B cell (primary cell): ENCODE measurements at places on chromosomes 3 and 15. TPM values are rescaled to one million over a fixed set of nuclear protein-coding genes. Genes with fewer than 3 reads are reported as not detected.

Gene SH2D7
- not detected in 2 replicates for polyA plus RNA-seq

GRCh38 chr15:101446518-101447167 lies 42.9 kb downstream of the PCSK6 start:
- peaks cover 4% of the 10 kb centered on the region for H3K27me3 ChIP-seq
- no peak overlapping the region for H3K27ac ChIP-seq
- H3K4me1 ChIP-seq: peaks cover 6% of the 10 kb centered on the region
- no peaks in the 10 kb centered on the region for H3K36me3 ChIP-seq

GRCh38 chr3:194486540-194487288 lies at the start of gene ATP13A3:
Gene ATP13A3 (minus strand): TSS chr3:194487002. CDS start chr3:194462190, 24,812 bp downstream.
- DNase-seq: peak; percentile 95
- no peaks in the 10 kb centered on the region for H3K27me3 ChIP-seq
- peak within 1 kb of the TSS; percentile 71 for H3K27ac ChIP-seq
- H3K4me1 ChIP-seq: peaks cover 50% of the 10 kb centered on the region
- H3K36me3 ChIP-seq: peaks cover 2% of the 10 kb centered on the region

DNA sequence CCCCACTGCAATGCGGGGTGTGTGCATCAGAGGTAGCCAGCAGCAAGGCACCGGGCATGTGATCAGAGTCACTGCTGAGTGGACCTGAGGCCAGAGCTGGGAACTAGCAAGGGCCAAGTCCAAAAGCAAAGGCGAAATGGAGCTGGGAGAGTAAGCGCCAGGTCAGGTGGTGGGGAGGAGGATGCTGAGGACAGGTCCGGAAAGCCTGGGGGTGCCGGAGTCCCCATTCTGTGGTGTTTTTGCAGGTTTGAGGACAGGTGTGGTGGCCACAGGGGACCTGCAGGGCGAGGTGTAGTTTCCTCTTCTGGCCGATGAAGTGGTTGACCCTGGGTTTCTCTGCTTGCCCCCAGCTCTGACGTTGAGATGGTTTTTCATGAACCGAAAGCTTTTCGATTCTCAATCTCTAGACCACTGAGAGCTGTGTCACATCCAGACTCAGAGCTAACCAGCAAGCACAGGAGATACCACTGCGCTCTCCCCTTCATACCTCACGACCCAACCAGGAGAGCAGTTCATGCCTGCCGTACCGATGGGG lies 35.0 kb upstream of the HES1 start:
- H3K27ac ChIP-seq: peak overlapping the region; percentile 37
- H3K4me3 ChIP-seq: peak overlapping the region; percentile 30
- no peaks in the 10 kb centered on the region for H3K36me3 ChIP-seq
- peak; percentile 71 for DNase-seq

- H3K4me3 ChIP-seq: no peak overlapping the region
- H3K4me1 ChIP-seq: no peaks in the 10 kb centered on the region
- no peaks in the 10 kb centered on the region for H3K27me3 ChIP-seq
- DNase-seq: no peak
Observed at GRCh38 chr3:56042326-56042951, 425.8 kb downstream of the ERC2 start.

GRCh38 chr15:70852501-70853317 lies 1.2 kb downstream of the LARP6 start:
- no peaks in the 10 kb centered on the region for H3K27me3 ChIP-seq
- DNase-seq: no peak
- H3K36me3 ChIP-seq: no peaks in the 10 kb centered on the region
- H3K4me1 ChIP-seq: peaks cover 9% of the 10 kb centered on the region
- no peak overlapping the region for H3K4me3 ChIP-seq

DNA sequence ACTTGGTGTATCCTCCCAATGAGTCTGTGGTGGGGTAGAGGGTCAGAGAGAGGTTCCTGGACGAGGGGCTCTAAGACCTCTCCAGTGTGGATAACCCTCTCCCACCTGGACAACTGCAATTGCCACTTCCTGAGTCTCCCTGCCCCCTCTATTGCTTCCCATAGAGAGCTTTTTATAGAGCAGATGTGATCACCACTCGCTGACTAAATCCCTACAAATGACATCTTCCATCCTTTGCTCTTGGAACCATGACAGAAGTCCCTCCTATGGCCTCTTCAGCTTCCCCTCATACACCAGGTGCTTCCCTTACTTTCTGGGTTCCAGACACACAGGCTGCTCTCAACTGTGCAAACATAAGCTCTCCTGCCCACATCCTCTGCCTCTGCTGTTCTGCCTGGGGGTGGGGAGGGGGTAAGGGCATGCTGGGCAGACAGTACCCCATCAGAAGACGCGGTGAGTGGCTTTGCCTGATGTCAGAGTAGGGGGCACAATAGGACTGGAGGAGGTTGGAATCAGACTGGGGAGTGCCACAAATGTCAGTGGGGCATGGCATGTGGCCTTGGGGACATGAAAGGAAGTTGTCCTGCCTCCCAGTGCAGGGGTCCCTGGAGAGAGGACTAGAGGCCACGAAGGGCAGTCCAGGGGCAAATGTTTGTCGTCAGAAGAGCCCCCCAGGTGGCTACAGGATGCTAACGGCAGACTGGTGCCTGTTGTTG lies 15.2 kb downstream of the ITIH3 start:
- H3K27me3 ChIP-seq: no peaks in the 10 kb centered on the region
- H3K36me3 ChIP-seq: no peaks in the 10 kb centered on the region
- H3K27ac ChIP-seq: no peak overlapping the region
- DNase-seq: no peak
- H3K4me3 ChIP-seq: no peak overlapping the region

DNA sequence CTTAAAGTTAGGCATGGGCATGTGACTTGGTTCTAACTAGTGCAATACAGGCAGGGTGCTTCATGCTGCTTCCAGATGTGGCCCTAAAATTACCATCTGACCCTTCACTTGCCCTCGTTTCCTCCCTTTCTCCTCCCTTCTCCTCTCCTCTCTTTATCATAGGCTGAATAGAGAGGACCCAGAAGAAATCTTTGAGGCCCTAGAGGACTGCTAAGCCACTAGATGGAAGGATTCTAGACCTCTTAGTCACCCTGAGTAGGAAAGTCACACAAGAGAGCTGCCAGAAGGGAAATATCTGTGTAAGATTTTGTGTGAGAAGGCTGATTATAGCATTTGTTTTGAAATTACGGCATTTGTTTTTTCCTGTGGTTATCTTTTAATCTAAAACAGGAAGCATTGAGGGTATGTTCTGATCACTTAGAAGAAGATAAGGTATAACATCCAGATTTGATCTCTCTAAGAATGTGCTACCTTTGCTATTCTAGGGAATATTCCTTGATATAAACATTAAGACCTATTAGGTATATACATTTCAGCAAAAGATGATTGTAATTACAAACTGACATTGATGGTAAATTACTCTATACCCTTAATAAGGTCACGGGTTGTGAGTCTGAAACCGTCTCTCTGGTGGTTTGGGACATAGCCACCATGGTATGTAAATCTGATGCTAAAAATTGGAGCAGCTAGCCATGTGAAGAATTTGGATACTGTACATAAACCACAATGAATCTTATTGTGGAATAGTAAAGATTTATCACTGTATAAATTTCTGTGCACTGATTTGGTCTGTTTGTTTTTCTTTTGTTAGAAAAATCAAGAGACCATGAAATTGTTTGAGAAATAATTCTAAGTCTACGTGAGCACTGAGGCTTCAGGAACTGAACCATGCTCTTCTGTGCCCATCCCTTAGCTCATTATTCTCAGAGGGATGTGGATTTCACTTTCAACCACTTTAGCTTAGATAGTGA lies 84.1 kb downstream of the TP63 start:
- no peaks in the 10 kb centered on the region for H3K36me3 ChIP-seq
- H3K27ac ChIP-seq: no peak overlapping the region
- no peaks in the 10 kb centered on the region for H3K4me1 ChIP-seq
- no peak overlapping the region for H3K4me3 ChIP-seq
- no peak for DNase-seq
- no peaks in the 10 kb centered on the region for H3K27me3 ChIP-seq

Gene ACY1
- polyA plus RNA-seq: 26.2 and 26.6 TPM in 2 replicates

GRCh38 chr3:34387826-34388564 lies 589.6 kb downstream of the PDCD6IP start:
- no peaks in the 10 kb centered on the region for H3K27me3 ChIP-seq
- no peak overlapping the region for H3K4me3 ChIP-seq
- no peak for DNase-seq
- no peaks in the 10 kb centered on the region for H3K36me3 ChIP-seq
- H3K27ac ChIP-seq: no peak overlapping the region

- peaks cover 69% of the 10 kb centered on the region for H3K4me1 ChIP-seq
- DNase-seq: peak; percentile 34
- peak overlapping the region; percentile 86 for H3K27ac ChIP-seq
- H3K4me3 ChIP-seq: peak overlapping the region; percentile 83
Observed at GRCh38 chr15:88623061-88623460, 1.9 kb downstream of the AEN start.

DNA sequence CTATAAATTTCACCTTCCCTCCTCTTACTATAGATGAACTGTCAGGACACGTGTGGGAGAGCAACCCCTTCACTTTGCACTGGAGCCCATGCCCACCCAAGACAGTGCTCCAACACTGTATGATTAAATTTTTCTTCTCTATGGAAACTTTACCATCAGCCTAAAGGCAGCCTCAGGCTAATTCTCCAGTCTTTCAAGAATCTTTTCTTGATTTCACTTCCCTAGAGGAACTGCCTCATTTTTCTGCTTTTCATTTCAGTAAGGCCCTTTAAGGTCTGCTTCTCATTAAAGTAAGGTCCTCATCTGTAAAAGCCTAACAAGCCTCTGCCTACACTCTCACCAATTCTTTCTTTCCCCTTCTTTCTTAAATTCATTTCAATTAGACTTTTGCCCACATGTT lies 137.3 kb downstream of the KCNMB2 start:
- no peaks in the 10 kb centered on the region for H3K4me1 ChIP-seq
- H3K36me3 ChIP-seq: no peaks in the 10 kb centered on the region
- no peak overlapping the region for H3K27ac ChIP-seq
- DNase-seq: no peak

DNA sequence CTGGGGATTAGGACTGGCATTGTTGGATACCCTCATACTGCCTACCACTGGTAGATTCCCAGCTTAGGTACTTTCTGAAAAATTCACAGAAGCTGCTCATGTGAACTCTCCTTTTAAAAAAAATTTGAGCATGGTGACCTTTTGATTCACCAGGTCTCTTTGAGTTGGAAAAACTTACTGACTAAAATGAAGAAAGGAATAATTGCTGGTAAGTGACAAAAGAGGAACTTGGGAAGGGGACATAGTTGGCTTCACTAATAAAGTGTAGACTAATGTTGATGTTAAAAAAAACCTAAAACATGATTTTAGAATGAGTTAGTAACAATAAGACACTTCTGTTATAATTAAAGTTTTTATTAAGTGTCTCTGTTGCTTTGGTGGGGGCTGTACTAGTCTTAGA lies 8.6 kb downstream of the VPS8 start:
- no peak overlapping the region for H3K27ac ChIP-seq
- H3K27me3 ChIP-seq: no peaks in the 10 kb centered on the region
- no peak for DNase-seq

Gene KBTBD8
- polyA plus RNA-seq: 31.6 and 48.8 TPM in 2 replicates

- no peak for DNase-seq
- no peaks in the 10 kb centered on the region for H3K36me3 ChIP-seq
- peaks cover 13% of the 10 kb centered on the region for H3K4me1 ChIP-seq
- peaks cover 16% of the 10 kb centered on the region for H3K27me3 ChIP-seq
- H3K27ac ChIP-seq: no peak overlapping the region
Observed at GRCh38 chr3:197006860-197007259, 22.8 kb downstream of the MELTF start.

GRCh38 chr3:40869013-40869412 lies 330.3 kb upstream of the CTNNB1 start:
- H3K36me3 ChIP-seq: no peaks in the 10 kb centered on the region
- no peaks in the 10 kb centered on the region for H3K27me3 ChIP-seq
- no peak for DNase-seq
- no peak overlapping the region for H3K4me3 ChIP-seq

Gene ITGB5
- 0.15 and 0.76 TPM in 2 replicates for polyA plus RNA-seq

GRCh38 chr15:49810720-49811119 lies 189.9 kb downstream of the DTWD1 start:
- no peak for DNase-seq
- H3K27ac ChIP-seq: no peak overlapping the region
- H3K36me3 ChIP-seq: no peaks in the 10 kb centered on the region
- H3K4me3 ChIP-seq: no peak overlapping the region
- no peaks in the 10 kb centered on the region for H3K27me3 ChIP-seq
- H3K4me1 ChIP-seq: no peaks in the 10 kb centered on the region

- H3K4me3 ChIP-seq: no peak overlapping the region
- no peaks in the 10 kb centered on the region for H3K36me3 ChIP-seq
- no peak for DNase-seq
Observed at GRCh38 chr3:60277361-60277800, 973.9 kb downstream of the FHIT start.

Gene ADAMTS7
- 0.07 and 0.10 TPM in 2 replicates for polyA plus RNA-seq

- no peaks in the 10 kb centered on the region for H3K4me1 ChIP-seq
- no peaks in the 10 kb centered on the region for H3K27me3 ChIP-seq
- DNase-seq: no peak
- no peak overlapping the region for H3K4me3 ChIP-seq
Observed at GRCh38 chr3:117255736-117256135, 546.2 kb downstream of the TUSC7 start.

Gene DZIP1L
- polyA plus RNA-seq: 0.25 TPM in 1 of 2 replicates, not detected in the other

DNA sequence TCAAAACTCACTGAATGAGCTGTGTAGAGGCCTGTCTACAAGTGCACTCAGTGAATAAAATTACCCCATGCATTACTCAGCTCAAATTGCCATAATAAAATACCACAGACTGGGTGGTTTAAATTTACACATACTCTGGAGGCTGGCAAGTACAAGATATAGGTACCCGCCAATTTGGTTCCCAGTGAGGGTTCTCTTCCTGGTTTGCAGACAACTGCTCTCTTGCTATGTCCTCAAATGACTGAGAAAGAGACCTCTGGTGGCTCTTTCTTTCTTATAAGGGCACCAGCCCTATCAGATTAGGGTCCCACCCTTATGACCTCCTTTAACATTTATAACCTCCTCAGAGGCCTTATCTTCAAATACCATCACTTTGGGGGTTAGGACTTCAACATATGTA lies 237.0 kb downstream of the CPNE4 start:
- no peaks in the 10 kb centered on the region for H3K27me3 ChIP-seq
- DNase-seq: no peak
- H3K36me3 ChIP-seq: no peaks in the 10 kb centered on the region
- H3K27ac ChIP-seq: no peak overlapping the region
- peaks cover 22% of the 10 kb centered on the region for H3K4me1 ChIP-seq
- no peak overlapping the region for H3K4me3 ChIP-seq

DNA sequence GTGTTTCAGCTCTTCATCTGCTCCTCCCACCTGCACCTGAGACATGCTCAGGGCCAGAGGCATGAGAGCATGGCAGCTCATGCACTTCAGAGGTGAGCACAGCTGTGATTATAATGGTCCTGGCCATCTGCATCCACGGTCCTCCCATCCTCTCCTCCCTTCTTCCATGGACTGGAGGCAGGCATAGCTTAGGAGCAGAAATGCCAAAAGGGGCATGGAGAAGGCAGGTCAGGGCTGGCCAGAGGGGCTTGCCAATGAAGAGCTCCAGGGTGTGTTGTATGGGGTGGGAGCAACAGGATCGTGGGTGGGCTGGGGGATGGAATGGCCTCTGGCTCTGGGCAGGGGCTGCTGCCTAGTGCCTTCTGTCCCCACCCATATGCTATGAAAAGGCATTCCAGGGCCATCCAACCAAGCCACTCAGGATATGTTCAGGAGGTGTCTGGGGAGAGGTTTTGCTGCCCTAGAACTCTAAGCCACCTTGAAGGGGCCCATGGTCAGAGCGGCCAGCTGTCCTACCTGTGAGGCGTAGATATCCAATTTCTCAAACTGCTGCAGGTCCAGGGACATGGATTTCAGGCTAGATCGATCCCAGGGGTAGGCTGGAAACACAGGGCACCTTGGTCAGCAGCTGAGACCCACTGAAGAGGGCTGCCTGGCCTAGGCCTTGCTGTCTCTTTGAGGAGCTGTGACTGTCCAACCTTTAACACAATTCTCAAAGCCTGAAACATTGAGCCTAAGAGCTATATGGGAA lies 26.1 kb downstream of the KY start:
- H3K27me3 ChIP-seq: no peaks in the 10 kb centered on the region
- H3K36me3 ChIP-seq: no peaks in the 10 kb centered on the region
- no peaks in the 10 kb centered on the region for H3K4me1 ChIP-seq
- no peak for DNase-seq
